ENCODE measurements at places on chromosomes 7 and 10.

- DNase-seq: no peak
Measured at GRCh38 chr10:17009212-17009700, 120.4 kb downstream of the CUBN start.

DNA sequence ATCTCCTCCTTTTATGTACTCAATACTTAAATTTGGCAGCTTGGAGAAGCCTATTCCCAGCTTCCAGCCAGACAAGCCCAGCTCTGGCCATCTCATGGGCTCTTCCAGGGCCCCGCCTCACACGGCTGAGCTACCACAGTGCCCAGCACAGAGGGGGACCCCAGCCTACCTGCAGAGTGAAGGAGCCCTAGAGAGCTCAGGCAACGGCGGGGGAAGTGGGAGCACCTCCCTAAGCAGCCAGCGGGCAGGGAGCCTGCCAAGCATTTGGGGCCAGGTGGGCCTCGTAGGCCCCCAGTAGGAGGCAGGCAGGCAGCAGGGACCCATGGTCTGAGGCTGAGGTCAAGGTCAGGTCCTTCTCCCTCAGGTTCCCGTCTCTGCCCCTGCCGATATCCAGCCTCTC, 29.1 kb upstream of the SMARCD3 start:
- DNase-seq: no peak

DNA sequence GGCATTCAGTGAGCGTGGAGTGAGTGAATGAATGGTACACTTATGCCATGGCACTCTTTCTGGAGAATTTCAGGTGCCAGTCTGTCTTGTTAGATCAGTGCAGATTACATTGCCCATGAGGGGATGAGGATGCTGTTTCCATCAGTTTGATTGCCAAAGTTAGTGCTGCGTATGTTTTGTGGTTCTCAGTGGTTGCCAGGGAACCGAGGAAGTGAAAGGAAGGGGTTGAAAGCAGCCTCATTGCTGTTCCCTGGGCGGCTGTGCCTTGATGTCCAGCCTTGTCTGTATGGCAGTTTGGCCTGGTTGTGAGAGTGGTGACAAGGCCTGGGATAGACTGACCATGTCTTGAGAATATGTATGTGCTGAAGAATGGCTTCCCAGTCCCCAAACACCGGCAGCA, 30.2 kb downstream of the WBP1L start:
- DNase-seq: no peak

GRCh38 chr10:104349623-104350126, 4.0 kb upstream of the CFAP58 start:
- no peak for DNase-seq

- no peak for DNase-seq
Measured at GRCh38 chr10:79185796-79186374, 117.1 kb downstream of the ZMIZ1 start.

- no peak for DNase-seq
Measured at GRCh38 chr7:117205873-117206272, 117.0 kb downstream of the WNT2 start.

DNA sequence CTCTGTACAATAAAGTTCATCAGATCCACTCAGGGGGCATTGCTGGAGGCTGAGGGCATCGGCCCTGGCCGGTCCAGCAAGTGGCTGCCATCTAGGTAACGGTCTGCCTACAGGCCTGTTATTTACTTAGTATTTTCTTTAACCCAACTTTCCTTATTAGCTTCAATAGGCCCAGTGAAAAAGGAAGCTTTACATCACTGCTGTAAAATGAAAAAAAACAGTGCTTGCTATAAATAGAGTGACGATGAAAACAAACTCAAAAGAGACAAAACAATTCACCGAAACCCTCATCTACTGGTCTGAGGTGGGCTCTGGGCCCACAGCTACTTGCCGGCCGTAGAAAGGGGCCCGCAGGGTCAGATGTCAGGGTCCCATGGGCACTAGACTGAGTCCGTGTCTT, 192.5 kb downstream of the ELFN1 start:
- DNase-seq: no peak

DNA sequence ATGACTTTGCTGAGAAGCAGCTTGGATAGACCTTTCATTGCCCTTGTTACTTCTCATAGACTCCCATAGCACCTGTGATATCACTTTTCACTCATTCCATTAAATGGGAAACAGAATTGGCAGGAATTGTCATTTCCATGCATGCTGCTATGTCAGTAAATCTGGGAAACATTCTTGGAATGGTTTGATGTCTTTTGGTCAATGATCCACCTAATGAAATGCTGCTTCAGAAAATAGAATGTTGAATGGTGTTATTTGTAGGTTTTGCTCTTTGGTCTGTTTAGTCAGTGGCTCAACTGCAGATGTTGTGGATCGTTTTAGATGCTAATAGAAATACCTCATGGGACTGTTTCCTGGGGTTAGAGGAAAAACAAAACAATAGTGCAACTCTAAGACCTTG, 127.8 kb downstream of the PLPP4 start:
- no peak for DNase-seq

DNA sequence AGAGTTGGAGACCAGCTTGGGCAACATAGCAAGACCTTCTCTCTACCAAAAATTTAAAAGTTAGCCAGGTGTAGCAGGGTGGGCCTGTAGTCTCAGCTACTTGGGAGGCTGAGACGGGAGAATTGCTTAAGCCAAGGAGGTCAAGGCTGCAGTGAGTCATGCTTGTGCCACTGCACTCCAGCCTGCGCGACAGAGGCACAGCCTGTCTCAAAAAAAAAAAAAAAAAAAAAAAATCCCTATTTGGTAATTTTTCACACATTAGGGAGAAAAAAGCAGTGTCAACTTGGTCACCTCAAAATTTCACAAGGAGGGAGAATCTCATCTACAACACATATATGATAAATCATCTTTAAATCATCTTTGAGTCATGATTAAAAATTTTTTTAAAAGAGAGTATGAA, 6.4 kb upstream of the ZNF398 start:
- DNase-seq: no peak

DNA sequence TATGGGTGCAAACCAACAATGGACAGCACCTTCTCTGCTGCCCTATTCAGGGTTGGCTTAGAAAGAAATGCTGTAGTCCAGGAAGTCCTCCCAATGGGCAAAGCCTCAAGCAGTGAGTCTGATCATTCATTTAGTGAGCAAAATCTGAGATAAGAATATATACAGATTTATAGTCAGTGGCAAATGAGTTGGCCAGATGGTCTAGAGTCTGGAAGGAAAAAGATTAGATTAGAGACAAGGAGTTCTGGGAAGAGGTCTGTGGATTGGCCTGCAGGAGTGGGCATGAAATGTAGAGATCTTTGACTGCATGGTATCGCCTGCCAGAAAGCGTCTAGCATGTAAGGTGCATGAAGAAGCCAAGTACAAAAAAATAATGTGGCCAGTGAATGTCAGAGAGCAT, 201.9 kb upstream of the PTER start:
- no peak for DNase-seq

GRCh38 chr7:4854916-4855315, 6.9 kb downstream of the PAPOLB start:
- DNase-seq: no peak

GRCh38 chr7:134618756-134619530, 27.7 kb upstream of the BPGM start:
- no peak for DNase-seq

- no peak for DNase-seq
Measured at GRCh38 chr7:40530292-40530691, 395.5 kb downstream of the SUGCT start.

DNA sequence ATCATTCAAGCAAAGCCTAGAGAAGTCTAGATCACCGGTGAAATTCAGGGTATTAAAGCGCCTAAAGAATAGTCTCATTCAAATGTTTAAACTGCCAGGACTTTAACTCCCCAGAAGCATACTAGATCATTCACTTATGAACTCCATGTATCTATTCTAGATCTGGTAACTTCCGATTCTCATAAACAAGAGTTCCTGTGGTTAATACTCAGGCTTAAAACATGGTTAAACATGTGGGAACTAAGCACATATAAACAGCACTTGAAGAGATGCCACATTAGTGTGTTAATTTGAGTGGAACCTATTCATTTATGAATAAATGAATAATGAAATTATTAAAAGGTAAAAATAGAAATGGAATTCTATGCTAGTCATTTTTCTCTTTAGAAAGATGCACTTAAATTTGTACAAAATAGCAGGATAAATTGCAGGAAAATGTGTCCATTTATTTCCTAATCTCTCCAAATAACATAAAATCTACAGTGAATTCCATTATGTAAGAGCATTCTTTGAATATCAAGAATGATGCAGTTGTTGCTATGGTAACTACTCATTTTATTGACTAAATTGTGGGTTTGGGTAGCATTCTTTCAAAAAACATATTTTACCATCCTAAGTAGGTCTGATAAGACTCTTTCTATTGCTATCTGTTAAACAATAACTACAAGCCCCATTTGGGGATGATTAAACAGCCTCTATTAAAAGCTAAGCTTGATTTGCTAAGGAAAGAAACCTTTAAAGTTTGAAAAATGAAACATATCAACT, 147.6 kb upstream of the TMEM168 start:
- no peak for DNase-seq

DNA sequence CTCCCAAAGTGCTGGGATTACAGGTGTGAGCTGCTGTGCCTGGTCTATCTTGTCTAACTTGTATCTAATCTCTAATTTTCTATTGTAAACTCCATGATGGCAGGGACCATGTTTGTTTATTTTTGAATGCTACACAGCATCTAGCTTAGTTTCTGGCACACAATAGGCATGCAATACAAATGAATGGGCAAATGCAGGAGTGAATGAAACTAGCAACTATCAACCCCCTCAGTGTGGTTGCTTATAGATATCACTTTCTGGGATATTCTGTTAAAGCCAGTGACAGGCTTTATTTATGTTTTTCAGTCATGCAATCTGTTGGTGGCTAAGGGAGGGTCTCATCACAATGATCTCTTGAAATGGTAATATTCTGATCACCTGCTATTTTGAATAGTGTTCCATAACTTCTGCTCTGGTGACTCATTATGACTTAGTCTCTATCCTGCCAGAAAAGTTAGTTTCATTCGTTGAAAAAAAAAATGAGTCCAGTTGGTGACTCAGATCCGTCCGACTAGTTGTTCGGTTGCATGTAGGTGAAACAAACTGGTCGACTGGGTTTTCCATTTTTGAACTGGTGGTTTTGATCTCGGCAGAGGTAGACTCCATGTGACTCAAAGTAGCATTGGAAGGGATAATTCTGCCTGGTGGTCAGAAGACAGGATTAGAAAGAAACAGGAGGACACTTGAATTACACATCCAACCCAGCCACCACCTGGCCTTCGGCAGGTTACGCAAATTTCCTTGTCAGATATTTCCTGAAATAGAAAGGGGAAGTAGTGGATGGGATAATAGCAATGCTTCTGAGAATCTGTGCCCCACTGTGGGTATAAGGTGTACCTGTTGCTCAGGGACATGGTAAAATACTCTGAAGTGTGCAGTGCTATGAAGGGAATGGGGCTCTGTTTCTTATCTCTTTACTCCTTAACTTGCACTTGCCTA, 76.8 kb downstream of the GATA3 start:
- DNase-seq: no peak

DNA sequence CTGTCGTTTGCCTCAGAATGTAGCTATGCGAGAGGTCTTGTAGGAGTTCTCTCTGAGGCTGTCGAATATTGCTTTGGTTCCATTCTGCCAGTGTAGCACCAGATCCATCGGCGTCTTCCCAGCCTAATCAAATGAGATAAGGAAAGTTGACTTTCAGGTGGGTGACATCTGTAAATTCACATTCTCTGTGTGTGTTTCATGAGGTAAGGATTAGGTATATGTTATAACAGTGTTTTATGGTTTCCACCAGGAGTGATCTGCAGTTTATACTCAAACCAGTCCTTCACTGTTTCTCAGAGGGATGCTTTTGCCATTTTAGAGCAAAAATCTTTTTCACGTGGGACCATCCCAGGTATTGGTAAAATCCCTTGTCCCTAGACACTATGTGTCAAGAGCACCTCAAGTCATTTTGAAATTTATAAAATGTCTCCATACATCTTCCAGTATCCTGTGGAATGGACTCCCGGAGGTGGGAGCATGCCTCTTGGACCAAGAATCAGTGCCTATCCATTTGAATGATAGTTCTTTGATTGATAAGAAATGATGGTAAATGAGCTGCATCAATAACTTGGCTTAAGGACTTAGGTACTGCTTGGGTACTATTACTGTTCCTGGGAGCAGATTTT, 7.9 kb downstream of the ANKRD1 start:
- no peak for DNase-seq

GRCh38 chr10:113316506-113316905, 236.3 kb upstream of the HABP2 start:
- DNase-seq: no peak

DNA sequence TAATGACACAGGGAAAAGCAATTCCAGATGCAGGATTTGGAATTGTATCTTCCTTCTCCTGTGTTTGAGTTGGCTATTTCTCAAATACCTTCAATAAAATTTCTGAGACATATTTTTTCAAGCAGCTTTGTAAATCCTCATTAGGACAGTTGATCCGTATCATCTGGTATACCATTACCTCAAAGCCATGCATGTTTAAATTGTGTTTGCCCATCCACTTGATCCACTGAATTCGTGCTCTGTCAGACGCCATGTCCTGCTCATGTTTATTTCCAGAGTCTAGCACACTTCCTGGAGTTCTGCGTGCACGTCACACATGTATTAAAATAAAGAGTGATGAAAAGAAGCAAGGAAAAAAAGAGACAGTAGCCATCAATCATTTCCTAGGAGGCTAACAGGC, 141.8 kb upstream of the CDC14C start:
- no peak for DNase-seq

DNA sequence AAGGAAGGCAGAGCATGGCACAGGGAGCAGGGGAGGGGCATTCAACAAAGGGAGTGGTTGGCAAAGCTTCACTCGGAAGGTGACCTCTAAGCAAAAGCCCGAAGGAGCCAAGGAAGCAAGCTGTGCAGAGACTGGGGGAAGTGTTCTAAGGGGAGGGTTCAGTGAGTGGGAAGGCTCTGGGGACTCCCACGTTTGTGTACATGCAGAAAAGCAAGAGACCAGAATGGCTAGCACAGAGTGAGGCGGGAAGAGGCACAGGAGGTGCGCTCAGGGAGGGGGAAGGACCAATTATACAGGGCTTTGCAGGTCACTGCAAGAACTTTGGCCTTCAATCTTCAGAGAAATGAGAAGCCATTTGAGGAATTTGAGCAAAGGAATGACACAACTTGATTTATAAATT, 7.4 kb downstream of the ARHGAP21 start:
- no peak for DNase-seq

GRCh38 chr10:44898665-44899064, 12.5 kb upstream of the TMEM72 start:
- DNase-seq: no peak
